ENCODE measurements at places on chromosomes 2 and 18.

GRCh38 chr2:65562890-65563289, 130.5 kb upstream of the SPRED2 start:
- no peak for DNase-seq

GRCh38 chr2:105962221-105962620, 217.5 kb downstream of the NCK2 start:
- DNase-seq, result no peak

- no peak for DNase-seq
Observed at GRCh38 chr2:189521699-189522434, 58.7 kb downstream of the SLC40A1 start.

DNA sequence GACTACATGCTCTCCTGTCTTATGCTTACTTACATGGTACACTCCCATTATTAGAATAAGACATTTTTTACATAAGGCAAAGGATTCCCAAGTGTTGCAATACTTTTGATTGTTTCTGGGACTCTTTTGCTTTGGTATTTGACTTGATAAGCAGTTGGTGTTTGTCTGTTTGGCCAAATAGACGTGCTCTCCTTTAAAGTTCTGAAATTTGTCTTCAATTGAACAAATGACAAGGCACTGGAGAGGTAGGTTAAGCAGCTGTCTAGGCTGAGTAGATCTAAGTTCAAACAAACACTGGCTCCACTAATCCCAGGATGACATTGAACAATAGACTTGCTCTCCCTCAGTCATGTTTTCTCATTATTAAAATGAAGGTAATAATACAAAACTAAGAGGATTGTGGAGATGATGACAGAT, 430.5 kb downstream of the STK39 start:
- DNase-seq, result no peak

DNA sequence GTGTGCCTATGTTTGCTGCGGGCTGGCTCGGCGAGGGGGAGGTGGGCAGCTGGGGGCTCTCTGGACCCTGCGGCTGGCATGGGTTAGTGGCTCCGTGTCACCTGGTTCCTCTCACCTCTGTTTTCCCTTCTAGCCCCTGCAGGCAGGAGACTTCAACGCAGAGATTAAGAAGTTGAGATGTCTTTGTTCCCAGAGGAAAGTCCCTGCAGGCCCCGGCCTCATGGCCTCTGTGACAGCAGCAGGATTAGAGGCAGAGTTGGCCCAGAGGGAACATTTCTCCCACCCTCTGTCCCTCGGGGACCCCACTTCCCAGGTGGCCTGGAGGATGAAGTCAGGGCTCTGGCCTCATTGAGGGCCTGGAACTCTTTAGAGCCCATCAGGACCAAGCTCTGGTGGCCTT, 56.5 kb downstream of the HPCAL1 start:
- DNase-seq, result no peak

All from T-helper 2 cell treated with Interferon-gamma antibody and Interleukin-4, amounts not matched to agents 5 μg/mL and 100 μg/mL, for 36 hours (primary cell).